ENCODE measurements at places on chromosomes 2 and 18.

GRCh38 chr2:26880161-26880560, 32.2 kb downstream of the DPYSL5 start:
- DNase-seq = no peak

- no peak for DNase-seq
Measured at GRCh38 chr18:72056171-72056570, 488.0 kb downstream of the CBLN2 start.

GRCh38 chr2:17122887-17123501, 395.2 kb downstream of the RAD51AP2 start:
- DNase-seq = no peak

GRCh38 chr18:65288908-65289307, 461.9 kb upstream of the CDH7 start:
- DNase-seq = no peak

GRCh38 chr2:189213250-189213649, 33.7 kb upstream of the COL5A2 start:
- no peak for DNase-seq

- DNase-seq = no peak
Measured at GRCh38 chr2:10412380-10412779, 35.7 kb downstream of the ODC1 start.

- DNase-seq = no peak
Measured at GRCh38 chr2:117738991-117739839, 75.3 kb upstream of the DDX18 start.

DNA sequence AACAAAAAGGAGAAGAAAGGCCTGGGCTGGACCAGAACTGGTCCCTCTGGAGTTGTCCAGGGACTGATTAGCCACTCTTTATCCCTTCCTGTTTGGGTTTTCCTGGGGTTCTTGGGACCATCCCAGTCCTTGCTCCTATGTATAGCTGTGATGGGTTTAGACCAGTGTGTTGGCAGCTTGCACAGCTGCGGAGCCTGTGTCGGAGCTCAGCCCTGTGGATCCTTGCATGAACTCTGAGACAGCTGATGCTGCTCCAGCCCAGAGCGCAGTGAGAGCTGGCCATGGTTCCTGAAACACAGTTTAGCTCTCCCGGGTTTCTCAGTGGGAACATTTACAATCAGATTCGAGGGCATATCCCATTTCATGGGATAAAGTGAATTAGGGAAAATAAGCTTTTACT, 16.9 kb downstream of the IMPA2 start:
- DNase-seq = no peak

DNA sequence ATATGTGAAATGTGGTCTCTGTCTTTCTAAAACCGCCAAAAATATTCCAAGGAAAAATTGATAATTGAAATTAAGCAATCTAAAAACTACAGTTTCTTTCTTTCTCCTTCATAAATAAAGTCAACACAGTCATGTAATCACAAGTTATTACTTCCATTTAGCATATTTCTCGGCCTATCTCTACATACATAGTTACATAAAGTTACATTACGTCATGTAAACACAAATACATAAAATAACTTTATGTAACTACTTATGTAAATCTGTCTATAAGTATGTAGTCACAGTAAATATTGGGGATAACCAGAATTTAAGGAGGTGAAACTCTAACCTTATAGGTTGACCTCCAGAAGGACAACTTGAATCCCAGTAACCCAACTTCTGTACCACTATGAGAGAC, 48.5 kb upstream of the PID1 start:
- no peak for DNase-seq

DNA sequence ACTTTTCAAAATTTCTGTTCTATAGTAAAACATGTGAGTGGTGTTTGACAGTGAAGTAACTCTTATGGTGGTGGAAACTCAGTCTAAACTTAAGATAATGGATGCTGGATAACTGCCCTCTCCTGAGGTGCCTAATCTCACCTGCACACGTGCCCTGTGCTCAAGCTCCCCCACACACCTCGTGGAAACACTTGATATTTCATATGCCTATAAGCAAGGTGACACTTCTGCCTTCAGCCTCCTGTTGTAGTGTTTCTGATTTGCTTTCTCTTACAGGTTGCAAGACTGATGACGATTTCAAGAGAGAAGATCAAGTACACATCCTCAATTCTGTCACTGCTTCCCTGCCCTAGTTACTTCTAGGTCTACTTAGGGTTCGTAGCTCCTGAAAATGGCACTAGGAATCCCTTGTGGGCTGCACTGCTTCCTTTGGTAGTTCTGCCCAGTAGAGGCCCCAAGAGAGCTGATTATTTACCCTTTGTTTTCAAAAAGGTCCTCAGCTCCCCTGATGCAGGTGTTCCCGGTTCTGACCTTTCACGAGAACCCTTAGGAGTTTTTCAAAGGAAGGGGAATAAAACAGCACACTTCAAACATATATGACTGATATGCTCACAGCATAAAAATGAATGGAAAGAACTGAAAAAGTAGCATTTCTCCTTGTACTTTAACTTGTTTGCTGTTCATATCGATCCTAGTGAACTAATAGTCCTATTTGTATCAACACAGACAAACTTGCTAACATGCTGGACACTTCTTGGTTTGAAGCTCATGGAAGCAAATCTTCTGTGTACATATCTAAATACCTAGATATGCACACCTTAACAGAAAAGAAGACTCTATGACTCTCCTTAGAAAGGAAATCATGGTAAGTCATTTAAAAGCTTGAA, 6.7 kb downstream of the CAVIN2 start:
- DNase-seq = no peak

DNA sequence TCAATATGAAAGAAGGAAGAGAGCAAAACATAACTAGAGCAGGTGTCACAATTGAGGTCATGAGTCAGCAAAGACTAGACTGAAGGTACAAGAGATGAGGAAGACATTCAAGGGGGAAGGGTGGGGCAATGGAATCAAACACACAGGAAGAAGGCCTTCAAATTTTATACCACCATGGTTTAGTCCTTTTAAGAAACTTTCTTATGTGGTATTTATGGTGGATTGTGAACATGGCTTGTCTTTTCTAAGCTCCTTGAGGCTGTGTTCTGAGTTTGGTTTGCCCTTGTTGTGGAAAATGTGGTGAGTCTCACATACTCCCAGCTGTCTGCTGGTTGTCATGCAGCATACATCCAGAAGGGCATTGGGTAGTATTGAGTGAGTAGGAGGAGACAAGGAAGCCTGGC, 62.1 kb downstream of the NABP1 start:
- no peak for DNase-seq

DNA sequence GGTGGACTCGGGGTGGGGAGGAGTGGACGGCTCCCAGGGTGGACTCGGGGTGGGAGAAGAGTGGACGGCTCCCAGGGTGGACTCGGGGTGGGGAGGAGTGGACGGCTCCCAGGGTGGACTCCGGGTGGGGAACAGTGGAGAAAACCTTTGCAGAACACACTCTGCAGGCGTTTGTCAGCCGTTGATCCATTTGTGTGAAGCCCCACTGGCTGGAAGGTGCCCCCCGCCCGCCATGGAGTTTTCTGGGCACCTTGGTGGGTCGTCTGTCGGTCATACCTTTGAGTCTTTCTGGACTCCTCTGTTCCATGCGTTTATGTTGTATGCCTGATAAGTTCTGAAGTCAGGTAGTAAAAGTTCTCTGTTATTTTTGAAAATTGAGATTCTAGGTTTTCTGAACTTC, 12.5 kb downstream of the CTDP1 start:
- DNase-seq = no peak

DNA sequence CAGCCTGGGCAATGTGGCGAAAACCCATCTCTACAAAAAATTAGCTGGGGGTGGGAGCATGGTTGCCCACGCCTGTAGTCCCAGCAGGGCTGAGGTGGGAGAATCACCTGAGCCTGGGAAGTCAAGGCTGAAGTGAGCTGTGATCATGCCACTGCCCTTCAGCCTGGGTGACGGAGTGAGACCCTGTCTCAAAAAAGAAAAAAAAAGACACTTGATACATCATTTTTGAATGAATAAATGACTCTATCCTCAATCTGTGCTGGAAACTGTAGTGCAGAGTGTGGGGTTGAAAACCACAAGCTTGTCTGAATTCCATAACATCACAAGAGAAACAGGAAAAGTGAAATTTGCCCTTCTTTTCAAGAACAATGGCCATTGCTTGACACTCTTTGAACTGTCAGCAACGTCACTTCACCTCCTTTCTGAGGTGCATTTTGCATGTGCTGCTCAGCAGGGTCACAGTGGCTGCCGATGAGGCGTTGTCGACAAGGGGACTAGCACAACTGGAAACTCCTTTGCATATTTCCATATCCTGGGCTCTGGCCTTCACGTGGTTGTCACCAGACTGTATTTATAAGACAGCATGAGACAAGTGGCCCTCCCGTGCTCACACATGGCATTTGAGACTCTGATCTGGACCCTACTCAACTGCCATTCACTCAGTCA, 54.2 kb downstream of the DDX1 start:
- no peak for DNase-seq

GRCh38 chr2:239455436-239456203, 54.8 kb upstream of the HDAC4 start:
- DNase-seq = peak; percentile 24

DNA sequence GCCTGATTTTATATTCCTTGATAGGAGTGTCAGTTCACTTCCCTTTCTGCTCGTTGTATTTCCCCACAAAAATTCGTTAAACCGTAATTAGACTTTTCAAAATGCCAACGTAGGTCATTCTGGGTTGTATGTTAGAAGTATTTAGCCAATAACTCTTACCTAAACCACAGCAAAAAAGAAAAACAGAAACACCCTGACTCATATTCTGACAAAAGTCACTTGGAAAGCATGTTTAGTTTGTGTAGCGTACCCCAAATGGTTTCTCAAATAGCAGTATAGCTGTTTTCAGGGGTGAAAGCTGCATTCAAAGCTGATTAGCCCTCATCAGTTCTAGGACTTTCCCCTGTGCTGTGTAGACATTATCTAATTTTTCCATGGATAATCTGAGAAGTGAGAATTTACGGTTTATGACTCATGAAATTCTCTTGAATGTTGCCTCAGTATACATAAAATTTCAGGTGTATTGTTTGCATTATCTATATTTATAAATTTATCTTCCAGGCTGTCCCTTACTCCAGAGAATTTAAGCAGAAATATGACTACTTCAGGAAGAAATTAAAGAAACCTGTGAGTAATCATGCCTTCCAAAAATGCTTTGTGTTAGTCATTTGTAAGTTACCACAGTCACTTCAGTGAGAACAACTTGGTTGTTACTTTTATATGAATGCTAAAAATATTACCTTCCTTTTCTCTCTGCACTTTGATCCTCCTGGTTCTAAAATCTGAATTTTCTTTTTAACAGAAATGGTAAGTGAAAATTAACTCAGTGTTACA, 264.9 kb downstream of the ALPK2 start:
- DNase-seq = no peak

DNA sequence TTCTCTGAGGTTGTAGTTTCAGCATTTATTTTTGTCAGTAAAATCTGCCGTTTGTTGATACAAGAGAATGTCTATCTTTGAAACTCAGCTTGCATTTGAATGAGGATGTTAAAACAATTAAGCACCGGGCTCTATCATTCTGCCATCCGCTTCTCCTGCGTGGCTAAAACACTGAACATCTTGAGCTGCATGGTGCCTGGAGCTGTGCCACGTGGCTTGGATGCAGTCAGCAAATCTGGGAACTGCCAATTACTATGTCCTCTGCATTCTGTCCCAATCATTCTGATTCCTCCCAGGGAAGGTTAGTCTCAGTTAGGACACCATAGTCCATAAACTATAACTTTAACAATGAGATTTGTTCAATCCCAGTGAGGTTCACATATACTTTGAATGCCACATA, 598.4 kb downstream of the FBXO15 start:
- DNase-seq = no peak

Measured in right forelimb (tissue), 1 donor.